Neuronal stem cell (in vitro differentiated cells): ENCODE measurements at places on chromosomes 7 and 10.

DNA sequence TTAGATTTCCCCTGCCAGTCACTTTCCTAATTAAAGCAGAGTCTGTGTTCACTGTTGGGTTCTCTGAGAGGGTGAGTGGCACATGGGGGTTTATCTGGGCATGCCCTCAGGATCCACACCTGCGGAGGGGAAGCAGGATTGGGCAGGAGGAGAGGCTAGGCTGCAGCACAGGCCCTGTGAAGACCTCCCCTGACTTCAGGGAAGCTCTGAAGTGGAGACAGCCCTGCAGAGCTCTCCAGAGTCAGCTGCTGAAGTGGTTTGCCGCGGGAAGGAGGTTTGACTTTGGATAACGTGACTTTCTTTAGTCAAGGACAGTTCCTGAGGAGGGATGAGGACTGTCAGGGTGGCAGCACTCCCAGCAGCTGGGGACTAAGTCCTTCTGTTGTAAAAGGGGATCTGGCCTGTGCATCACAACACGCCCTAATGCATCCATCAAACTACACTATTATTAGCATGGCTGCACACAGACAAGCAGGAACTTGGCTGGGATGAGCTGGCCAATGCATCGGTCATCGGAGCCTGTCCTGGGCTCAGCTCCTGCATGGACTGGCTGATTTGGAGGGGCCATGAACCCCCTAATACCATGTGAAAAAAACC lies 50.9 kb upstream of the LEP start:
- DNase-seq, result no peak

GRCh38 chr7:115097175-115097671 lies 175.3 kb downstream of the MDFIC start:
- DNase-seq, result no peak

DNA sequence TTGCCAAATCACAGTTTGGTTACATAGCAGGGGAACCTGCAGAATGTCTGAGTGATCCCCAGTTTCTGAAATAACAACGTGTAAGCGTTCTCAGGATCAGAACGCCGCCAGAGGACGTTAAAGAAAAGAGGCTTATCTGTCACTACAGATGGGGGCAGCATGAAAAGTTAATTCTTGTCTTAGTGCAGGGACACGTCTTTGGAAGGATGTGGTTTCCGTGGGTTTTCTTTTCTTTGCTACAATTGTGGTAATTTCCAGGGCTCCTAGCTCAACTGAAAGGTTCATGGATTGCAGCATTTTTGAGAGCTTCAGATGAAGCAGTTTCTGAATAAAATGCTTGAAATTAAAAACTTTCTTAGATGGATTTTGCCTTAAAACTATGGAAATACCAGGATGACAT lies 106.6 kb downstream of the PRKCQ start:
- DNase-seq, result no peak

- DNase-seq, result no peak
Measured at GRCh38 chr7:159237022-159237653, 92.5 kb upstream of the VIPR2 start.

- DNase-seq, result no peak
Measured at GRCh38 chr10:86195521-86196157, 171.0 kb downstream of the GRID1 start.
